ENCODE measurements at places on chromosomes 4 and X.

GRCh38 chr4:154490583-154491340, 837 bp downstream of the DCHS2 start:
- peak; percentile 41 for DNase-seq
- no peaks in the 10 kb centered on the region for H3K36me3 ChIP-seq
- H3K27ac ChIP-seq: no peak overlapping the region

GRCh38 chr4:100386270-100386669, 131.6 kb downstream of the EMCN start:
- no peak overlapping the region for H3K4me3 ChIP-seq
- H3K27me3 ChIP-seq: no peaks in the 10 kb centered on the region
- DNase-seq: no peak
- H3K4me1 ChIP-seq: no peaks in the 10 kb centered on the region

GRCh38 chrX:109709129-109709631, 23.9 kb downstream of the ACSL4 start:
- H3K27ac ChIP-seq: peak overlapping the region; percentile 22
- H3K4me3 ChIP-seq: no peak overlapping the region
- H3K27me3 ChIP-seq: peaks cover 4% of the 10 kb centered on the region
- peaks cover 4% of the 10 kb centered on the region for H3K36me3 ChIP-seq

GRCh38 chrX:3516051-3516541, 169.6 kb upstream of the MXRA5 start:
- no peaks in the 10 kb centered on the region for H3K36me3 ChIP-seq
- no peak for DNase-seq
- H3K4me1 ChIP-seq: no peaks in the 10 kb centered on the region
- no peaks in the 10 kb centered on the region for H3K27me3 ChIP-seq

DNA sequence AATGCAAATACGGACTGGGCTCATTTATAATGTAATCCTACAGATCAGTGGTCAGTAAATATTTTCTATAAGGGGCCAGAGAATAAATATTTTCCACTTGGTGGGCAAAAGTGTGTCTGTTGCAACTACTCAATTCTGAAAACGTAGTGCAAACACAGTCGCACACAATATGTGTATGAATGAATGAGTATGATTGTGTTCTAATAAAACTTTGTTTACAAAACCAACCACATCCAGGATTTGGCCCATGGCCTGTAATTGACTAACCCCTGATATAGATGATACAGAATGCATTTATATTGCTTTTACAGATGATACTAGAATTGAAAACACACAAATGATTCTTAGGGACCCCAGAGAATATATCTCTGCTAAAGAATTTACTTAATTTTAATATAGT, 197.6 kb downstream of the ASB9 start:
- H3K4me1 ChIP-seq: no peaks in the 10 kb centered on the region
- H3K4me3 ChIP-seq: no peak overlapping the region
- no peaks in the 10 kb centered on the region for H3K36me3 ChIP-seq
- no peak overlapping the region for H3K27ac ChIP-seq

DNA sequence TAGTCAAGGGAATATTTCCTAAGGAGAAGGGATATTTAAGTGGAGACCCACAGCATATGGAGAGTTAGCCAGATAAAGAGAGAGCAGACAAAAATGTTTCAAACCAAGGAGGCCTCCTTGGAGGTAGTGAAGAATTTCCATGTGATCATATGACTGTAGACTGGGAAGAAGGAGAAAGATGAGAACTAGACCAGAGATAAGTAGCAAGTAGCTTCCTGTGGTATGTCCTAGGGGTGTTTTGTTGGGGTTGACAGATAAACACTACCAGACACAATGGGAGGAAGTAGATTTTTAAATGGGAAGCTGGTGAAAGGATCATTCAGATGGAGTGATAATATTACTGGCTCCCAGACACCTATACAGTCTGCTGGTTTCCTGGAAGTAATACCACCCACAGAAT, 13.6 kb downstream of the SYAP1 start:
- DNase-seq: no peak
- no peak overlapping the region for H3K27ac ChIP-seq
- no peak overlapping the region for H3K4me3 ChIP-seq
- no peaks in the 10 kb centered on the region for H3K27me3 ChIP-seq
- no peaks in the 10 kb centered on the region for H3K4me1 ChIP-seq

GRCh38 chrX:41596596-41596995, 92.2 kb upstream of the GPR34 start:
- H3K4me3 ChIP-seq: no peak overlapping the region
- H3K27me3 ChIP-seq: no peaks in the 10 kb centered on the region
- no peak for DNase-seq
- no peaks in the 10 kb centered on the region for H3K4me1 ChIP-seq
- no peaks in the 10 kb centered on the region for H3K36me3 ChIP-seq

DNA sequence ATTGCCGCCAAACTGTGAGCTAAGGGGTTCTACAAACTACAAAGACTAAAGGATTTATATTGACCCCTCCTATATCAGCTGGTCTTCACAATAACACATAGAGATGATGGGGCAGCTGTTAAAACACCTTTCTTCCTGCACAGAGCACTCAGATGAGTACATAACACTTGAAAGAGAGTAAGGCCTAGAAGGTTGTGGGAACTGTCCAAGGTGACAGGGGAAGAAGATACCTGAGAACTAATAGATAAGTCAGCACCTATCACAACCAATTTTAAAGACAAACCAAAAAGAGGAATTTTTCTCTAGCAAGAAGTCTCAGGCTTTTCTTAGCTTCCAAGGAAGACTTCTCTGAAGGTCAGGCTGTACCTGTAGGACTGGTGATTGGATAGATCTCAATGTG, 19.1 kb upstream of the CXCL6 start:
- H3K27me3 ChIP-seq: no peaks in the 10 kb centered on the region
- no peak overlapping the region for H3K4me3 ChIP-seq
- no peak for DNase-seq
- H3K4me1 ChIP-seq: 0 out of 2 replicates have a peak, but pooled peaks cover 2% of the 10 kb centered on the region
